ENCODE measurements at places on chromosomes 5 and 9.

- DNase-seq, result no peak
Observed at GRCh38 chr5:162209005-162209605, 141.5 kb downstream of the GABRG2 start.

GRCh38 chr5:127660047-127660733, 11.3 kb downstream of the CTXN3 start:
- no peak for DNase-seq

DNA sequence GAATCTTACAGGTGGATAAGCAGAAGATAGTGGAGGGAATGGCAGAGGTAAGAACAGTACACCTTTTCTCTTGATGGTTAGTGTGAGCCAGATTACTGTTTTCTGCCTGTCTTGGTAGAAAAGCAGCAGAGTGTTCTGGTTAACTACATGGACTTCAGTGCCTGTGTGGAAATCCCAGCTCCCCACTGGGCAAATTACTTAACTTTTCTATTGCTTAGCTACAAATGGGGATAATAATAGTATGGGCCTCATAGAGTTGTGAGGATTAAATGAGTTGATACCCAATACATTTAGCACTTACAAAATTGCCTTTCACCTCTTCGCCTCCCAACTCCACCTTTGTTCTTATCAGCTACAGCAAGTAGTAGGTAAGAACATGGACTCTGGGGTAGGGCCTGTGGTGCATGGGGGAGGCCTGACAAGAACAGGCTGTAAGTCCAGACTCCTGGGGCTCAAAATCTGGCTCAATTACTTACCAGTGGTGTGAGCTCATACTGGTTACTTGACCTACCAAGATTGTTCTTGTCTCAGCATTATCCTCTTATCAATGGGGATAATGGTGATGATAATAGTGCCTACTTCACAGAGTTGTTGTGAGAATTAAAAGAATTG, 125.1 kb downstream of the LIFR start:
- DNase-seq, result no peak

- DNase-seq, result no peak
Observed at GRCh38 chr9:6147846-6148245, 67.8 kb upstream of the IL33 start.

- no peak for DNase-seq
Observed at GRCh38 chr9:129552064-129552463, 68.8 kb downstream of the C9orf50 start.

- no peak for DNase-seq
Observed at GRCh38 chr5:83475391-83475863, 3.9 kb downstream of the VCAN start.

- DNase-seq, result no peak
Observed at GRCh38 chr9:74960561-74960960, 7.8 kb upstream of the C9orf40 start.

DNA sequence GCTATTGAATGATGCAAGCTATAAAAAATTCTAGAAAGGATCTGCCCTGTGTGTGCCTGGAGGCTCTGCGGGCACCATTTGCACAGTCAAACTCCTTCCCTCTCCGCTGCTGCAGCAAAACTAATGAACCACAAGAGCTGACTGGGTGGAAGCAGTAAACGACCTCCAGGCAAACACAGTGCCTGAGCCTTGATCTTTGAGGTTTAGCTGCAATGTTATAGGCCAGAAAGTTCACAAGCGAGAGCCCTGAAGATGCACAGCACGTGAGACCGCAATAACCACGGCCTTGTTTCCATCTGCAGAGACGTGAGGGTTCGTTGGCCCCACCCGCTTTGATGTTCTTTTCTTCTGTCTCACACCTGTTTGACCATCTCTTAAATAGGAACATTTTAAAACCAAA, 69.2 kb upstream of the S1PR3 start:
- DNase-seq, result no peak

DNA sequence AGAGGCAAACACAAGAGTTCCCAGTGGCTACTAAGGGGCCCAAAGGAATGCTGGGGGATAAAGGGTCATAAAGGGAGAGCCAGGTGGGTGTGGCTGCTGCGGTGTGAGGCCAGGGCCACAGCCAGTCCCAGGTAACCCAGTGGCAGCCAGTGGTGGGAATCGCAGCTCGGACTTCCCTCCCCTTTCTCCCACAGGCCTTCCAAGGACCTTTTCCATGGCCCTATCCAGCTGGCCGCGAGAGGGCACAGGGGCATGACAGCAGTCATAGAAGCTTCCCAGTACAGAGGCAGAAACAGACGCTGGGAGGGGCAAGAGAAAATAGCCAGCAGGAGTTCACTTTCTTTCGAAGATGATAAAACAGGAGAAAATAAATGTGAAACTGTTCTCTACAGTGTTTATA, 257.6 kb downstream of the SEMA5A start:
- DNase-seq, result no peak

GRCh38 chr5:163890261-163890660, 384.8 kb downstream of the MAT2B start:
- no peak for DNase-seq

DNA sequence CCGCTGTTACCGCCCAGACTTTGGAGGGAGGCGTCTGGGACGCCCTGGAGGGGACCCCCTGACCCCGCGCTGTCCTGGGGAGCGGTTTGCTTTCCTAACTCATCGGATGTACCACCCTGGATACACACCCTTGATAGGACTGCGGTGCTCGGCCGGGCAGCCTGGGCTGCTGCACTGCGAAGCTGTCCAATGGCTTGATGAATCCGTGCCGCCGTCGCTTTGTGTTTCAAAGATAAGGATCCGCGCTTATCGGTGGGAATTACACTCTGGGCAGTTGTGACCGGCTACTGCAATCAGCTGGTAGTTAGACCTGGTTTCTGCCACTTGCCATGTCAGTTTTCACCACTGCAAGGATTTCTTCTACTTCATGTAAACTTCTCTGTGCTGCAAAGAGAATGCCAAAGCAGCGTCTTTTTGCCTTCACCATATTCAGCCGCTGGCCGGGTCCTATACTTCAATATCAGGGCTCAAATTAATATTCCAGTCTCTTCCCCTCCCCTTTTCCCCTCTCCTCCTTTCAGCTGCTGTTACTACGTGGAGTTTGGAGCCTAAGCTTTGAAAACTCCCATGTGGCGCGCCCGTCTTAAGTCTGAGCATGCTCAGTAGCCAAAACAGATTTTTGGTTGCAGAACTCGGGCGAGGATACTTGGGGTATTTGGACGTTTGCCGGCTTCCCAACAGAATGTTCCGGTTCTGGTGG, 727 bp downstream of the SMAD5 start:
- DNase-seq, result no peak

GRCh38 chr5:170334626-170335025, 37.0 kb upstream of the LCP2 start:
- no peak for DNase-seq

- DNase-seq, result no peak
Observed at GRCh38 chr5:76224898-76225297, 141.7 kb downstream of the SV2C start.

DNA sequence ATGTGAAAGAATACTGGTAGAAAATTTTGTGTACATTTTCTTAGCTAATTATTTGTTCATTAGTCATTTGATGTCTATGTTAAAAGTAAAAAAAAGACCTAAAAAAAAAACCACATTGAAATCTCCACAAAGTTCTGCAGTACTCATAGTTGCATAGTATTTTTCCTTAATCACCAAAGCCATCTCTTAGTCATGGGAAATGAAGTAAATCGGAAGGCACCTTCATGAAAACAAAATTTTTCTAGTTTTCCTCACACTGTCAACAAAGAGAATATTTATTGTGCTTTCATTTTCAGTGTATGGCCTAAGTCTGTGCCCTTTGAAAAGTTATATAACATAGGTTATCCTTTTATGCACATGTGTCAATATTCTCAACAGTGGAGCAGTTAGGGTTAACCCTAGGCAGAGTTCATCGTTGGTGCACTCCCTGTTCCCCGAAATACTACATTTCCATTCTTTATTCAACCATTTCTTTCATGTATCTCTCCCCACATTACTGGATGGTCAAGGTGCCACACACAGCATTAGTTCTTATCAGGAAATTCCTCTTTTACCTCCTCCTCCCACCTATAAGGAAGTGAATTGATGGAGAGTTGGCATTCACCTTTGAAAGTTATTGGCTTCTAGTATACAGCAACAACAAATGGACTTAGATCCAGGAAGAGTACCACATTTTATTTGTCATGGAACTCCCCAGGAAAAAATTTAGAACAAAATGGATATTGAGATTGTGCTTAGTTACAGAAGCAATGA, 93.1 kb downstream of the NUDT12 start:
- no peak for DNase-seq

- no peak for DNase-seq
Observed at GRCh38 chr5:123397538-123397937, 25.7 kb downstream of the CEP120 start.

GRCh38 chr5:6543346-6543730, 89.5 kb downstream of the NSUN2 start:
- DNase-seq, result no peak

GRCh38 chr5:153987301-153987700, 51.4 kb downstream of the FAM114A2 start:
- DNase-seq, result no peak

- no peak for DNase-seq
Observed at GRCh38 chr9:101477214-101477613, 41.6 kb upstream of the ALDOB start.

- DNase-seq, result no peak
Observed at GRCh38 chr9:92476962-92477361, 5.3 kb downstream of the ASPN start.

DNA sequence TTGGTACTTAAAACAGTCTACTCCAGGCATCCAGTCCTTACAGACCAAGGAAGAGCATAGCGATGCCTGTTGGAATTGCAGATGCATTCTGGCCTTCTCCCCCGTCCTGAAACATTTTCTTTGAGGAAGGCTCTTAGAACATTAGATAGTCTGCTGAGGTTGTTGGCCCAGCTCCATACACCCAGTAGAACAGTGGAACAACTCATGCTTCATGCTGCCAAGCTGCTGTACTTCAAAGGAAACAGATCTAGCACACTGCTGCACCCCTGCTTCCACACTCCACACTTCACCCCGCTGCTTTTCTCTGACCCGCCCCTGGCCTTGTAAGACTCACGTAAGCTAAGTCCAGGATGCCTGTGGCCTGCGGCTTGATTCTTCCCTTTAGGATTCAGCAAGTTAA, 33.4 kb upstream of the NCS1 start:
- DNase-seq, result no peak

DNA sequence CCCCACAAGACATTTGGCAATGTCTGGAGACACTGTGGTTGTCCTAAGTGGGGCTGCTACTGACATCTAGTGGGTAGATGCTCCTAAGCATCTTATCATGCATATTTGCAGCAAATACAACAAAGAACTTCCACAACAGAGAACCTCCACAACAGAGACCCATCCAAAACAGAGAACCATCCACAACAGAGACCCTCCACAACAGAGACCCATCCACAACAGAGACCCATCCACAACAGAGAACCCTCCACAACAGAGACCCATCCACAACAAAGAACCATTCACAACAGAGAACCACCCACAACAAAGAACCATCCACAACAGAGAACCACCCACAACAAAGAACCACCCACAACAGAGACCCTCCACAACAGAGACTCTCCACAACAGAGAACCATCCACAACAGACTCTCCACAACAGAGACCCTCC, 32.8 kb downstream of the ARPC5L start:
- no peak for DNase-seq

- no peak for DNase-seq
Observed at GRCh38 chr9:97938081-97938644, at the start of gene HEMGN. TSS of gene HEMGN (minus strand) at chr9:97938172. CDS start at chr9:97938136, 36 bp downstream.

DNA sequence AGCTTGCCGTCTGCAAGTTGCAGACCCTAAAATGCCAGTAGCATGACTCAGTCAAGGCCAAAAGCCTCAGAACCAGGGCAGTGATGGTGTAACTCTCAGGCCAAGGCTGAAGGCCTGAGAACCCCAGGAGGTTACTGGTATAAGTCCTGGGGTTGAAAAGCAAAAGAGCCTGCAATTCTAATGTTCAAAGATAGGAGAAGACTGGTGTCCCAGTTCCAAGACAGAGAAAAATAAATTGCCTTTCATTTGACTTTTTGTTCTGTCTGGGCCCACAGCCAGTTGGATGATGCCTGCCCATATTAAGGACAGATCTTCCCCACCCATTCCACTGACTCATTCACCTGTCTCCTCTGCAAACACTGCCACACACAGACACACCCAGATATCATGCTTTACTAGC, 673.2 kb downstream of the CDH18 start:
- DNase-seq, result no peak

- no peak for DNase-seq
Observed at GRCh38 chr5:173290477-173291131, 37.6 kb downstream of the STC2 start.

DNA sequence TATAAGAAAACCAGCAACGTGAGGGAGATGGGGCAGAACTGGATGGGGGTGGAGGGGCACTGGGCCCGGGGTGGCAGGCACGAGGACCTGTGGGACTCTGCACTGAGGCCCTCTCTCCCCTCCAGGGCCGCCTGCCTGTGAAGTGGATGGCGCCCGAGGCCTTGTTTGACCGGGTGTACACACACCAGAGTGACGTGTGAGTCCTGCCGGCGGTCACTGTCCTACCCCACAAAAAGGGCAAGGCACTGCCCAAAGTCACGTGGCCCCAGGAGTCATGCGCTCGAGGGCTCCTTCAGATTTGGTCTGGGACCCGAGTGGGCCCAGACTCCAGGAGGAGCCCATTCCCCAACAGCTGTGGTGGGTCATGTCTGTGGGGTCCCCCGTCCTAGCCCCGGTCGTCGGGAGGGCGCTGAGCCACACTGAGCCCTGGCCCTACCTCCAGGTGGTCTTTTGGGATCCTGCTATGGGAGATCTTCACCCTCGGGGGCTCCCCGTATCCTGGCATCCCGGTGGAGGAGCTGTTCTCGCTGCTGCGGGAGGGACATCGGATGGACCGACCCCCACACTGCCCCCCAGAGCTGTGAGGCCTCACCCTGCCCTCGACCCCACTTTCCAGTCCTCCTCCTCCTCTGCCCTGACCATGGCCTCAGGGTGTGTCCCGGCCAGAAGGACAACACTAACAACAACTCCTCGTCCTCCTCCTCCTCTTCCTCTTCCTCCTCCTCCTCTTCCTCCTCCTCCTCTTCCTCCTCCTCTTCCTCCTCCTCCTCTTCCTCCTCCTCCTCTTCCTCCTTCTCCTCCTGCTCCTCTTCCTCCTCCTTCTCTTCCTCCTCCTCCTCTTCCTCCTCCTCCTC, 9.7 kb downstream of the FGFR4 start:
- DNase-seq, result no peak

DNA sequence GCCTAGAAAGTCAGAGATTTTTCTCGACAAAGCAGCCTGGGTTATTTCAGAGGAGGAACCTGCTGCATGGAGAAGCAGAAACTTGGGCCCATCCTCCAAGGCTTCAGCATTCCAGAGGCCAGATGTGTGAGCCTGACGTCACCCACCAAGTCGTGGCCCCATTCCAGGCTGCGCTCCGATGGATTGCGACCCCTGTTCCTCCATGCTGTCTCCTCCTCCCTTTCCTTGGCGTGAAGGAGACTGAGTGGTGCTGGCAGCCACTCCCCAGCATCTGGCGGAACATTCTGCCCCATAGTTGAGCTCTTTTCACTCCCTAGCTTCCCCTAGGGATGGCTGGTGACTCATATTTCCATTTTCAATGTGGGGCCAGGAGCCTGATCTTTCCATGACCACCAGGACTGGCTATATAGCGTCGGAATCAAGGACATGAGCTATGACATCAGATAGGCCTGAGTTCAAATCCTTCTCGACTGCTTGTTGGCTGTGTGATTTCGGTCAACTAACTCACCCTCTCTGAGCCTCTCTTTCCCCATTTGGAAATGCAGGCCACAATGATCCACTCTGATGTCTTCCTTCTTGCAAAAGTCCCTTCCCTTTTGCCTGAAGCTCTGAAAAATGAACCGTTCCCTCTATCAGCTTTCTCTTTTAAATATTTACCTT, 24.5 kb upstream of the DUSP1 start:
- DNase-seq, result no peak
